ENCODE measurements at places on chromosomes 6 and 20.

GRCh38 chr6:12557765-12558164 is 158.8 kb upstream of the PHACTR1 start:
- DNase-seq: no peak

DNA sequence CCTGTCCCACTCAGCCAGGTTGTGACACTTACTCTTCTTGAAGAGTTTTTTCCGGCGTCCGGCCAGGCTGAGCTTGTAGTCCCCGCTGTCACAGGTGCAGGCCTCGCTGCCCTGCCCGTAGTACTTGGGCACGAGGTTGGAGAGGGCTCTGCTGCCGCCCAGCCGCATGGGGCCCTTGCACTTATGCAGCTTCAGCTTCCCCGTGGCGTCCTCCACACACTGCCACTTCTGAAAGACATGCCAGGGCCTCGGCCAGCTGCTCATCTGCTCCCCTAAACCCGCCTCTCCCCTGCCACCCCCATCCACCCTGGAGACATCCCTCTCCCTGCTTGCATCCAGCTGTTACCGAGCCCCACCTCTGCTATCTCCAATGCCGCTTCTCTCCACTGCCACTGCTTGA is 113.1 kb downstream of the SULF2 start:
- no peak for DNase-seq

GRCh38 chr6:84588697-84589080 is 175.7 kb downstream of the TBX18 start:
- no peak for DNase-seq

DNA sequence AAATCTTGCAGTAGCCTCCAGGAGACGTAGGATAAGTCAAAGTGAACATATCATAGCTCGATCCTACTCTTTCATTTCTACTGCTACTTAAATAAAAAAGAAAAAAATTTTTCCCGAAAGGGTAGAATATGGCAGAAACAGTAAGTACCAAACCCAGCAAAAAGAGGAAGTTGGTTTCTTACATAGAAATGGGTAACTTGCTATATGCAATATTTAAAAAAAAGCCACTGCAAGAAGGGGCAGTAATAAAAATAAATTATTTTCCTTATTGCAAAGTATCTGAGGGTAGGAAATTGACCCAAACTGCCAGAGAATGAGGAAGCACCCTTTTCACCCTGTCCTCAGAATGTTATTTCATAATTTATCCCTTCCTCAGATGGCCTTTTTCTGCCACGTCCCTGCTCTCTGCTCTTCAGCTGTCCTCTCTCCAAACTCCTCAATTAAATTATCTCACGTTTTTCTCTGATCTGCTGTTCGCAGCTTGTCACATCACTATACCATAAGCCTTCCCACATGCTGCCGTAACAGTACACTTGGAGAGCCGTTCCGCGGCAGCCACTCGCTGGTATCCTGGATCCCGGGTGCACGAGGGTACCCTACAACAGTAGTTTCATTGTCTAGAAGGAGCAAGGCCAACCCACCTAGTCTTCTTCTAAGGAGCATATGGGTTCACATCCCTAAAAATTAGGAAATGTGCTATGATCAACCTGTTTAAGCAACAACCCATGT is 149.6 kb downstream of the BACH2 start:
- DNase-seq: no peak

DNA sequence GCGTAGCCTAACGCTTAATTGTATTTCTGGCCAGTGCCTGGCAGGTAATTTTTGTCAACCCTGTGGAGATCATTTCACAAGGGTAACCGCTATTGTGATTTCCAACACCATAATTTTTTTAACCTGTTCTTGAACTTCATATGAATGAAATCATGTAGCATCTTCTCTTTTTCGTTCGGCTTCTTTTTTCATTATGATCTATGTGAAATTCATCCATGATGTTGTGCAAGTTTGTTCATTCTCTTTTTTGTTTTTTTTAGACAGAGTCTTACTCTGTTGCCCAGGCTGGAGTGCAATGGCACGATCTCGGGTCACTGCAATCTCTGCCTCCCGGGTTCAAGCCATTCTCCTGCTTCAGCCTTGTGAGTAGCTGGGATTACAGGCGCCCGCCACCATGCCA is 42.5 kb upstream of the TGM3 start:
- DNase-seq: no peak

DNA sequence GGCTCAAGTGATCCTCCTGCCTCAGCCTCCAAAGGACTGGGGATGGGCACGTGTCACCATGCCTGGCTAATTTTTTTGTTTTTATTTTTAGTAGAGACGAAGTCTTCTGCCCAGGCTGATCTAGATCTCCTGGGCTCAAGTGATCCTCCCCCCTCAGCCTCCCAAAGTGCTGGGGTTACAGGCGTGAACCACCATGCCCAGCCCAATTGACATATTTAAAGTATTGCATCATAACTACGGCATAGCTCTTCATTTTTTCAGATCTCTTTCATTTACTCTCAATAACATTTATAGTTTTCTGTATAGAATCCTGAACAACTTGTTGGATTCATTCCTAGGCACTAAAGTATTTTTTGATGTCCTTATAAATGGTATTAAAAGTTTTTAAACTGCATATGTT is 13.0 kb downstream of the SERPINB1 start:
- DNase-seq: no peak

DNA sequence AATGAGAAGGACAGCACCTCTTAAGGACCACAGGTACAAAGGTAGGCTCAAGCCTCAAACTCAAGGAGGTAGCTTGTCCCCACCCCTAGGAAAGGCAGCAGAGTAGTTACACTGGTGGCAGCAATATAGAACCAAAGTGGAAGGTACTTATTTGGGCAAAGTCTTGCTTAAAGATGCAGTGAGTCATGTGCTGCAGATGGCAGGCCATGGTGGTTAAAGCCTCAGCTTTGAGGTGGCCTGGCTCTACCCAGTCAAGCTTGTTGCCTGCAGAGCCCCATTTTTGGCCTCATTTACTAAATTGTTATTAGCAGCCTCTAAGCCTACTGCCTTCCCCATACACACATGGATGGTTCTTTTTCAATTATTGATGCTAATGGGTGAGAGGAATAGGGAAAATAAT is 146.0 kb downstream of the ELOVL4 start:
- DNase-seq: no peak

- no peak for DNase-seq
These were observed 65.1 kb downstream of the CGA start for GRCh38 chr6:87029711-87030314.

DNA sequence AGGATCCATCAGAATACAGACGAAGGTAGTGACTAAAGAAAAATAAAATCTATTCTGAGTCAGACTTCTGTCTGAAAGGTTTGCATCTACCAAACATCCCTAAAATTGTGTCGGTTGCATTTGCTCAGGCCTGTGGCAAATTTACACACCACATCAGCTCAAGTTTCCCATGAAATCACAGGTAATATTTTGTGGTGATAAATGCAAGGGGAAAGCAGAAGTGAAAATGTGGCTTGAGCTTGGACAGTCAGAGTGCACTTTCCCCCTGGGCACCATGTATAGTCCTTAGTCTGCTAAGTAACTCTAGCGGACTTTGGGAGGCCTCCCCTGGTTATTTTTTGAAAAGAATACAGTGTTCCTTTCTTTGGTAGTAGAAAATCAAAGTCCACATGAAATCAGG is 159.1 kb downstream of the PKHD1 start:
- DNase-seq: no peak

DNA sequence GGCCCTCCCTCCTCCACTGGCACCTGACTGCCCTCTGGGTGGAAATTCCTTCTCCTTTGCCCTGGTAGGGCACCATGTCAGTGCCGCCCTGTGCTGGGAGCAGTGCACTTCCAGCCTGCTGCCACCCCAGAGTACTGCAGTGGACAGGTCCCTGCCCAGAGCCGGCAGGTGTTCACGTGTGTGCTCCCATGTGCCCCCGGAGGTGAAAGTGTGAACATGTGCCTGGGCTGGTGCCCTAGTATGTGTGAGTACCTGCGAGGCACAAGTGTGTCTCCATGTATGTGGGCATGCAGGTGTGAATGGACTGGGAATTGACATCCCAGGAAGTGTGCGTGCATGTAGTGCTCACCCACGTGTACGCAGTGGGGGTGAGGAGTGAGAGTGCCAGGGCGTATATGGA is 29.4 kb downstream of the SDCBP2 start:
- no peak for DNase-seq

GRCh38 chr6:878179-878578 is 185.2 kb upstream of the EXOC2 start:
- no peak for DNase-seq

- DNase-seq: no peak
These were observed 40.4 kb upstream of the MCUR1 start for GRCh38 chr6:13854716-13855250.

DNA sequence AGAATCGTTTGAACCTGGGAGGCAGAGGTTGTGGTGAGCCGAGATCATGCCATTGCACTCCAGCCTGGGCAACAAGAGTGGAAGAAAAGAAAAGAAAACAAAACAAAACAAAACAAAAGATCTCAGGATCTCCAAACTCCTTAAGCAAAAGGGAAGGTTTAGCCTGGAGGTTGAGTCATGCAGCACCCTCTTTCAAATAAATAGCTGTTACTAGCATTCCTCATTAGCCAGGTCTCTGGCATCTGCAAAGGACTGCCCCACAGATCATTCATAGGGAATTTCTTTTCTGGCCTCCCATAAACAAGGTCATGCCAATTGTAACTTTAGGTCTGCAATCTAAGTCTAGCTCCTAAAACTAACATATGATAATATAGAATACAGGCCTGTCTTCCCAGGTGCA is 37.2 kb downstream of the EDN1 start:
- no peak for DNase-seq

DNA sequence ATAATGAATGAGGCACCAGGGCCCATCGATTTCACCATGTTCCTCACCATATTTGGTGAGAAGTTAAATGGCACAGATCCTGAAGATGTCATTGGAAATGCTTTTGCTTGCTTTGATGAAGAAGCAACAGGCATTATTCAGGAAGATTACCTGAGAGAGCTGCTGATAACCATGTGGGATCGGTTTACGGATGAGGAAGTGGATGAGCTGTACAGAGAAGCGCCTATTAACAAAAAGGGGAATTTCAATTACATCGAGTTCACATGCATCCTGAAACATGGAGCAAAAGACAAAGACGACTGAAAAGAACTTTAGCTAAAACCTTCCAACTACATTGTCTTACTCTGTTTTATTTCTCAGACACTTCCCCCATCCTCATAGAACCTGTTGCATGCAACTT is 21.6 kb upstream of the ZBTB22 start:
- no peak for DNase-seq

- peak; percentile 78 for DNase-seq
These were observed 2.2 kb upstream of the TUBB2B start for GRCh38 chr6:3229566-3230178.

DNA sequence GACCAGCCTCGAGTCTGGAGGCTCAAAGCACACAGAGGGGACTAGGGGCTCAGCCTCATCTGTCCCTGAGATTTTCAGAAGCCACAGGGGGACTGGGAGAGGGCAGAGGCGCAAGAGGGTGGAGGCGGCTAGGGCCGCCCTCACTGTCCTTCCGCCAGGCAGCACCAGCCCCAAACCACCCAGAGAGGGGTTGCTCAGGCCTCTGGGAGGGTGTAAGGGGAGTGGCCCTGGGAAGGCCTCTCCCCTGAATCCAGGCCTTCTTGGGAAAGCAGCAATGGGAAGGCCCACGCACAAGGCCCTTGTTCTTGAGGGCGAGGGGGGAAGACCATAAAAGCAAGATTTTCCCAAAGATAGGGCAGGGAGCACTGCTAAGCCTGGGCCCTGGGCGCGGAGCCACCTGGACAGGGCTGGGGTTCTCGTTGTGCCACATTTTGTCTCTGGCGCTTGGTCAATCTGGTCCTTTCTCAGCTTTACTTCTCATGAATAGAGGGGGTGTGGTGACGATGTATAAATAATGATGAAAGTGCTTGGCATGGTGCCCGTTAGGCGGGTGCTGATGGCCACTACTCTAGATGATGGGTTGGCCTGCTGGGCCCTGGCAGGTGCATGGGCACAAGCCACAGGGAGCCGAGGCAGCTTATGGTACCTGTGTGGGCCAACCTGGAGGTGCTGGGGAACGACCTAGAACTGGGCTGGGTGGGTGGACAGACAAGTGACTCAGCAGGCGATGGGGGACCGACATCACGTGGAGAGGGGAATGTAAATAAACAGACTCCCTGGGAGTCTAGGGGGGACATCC is 4.8 kb downstream of the SAMD10 start:
- DNase-seq: no peak

GRCh38 chr20:5316188-5317158 is at the start of gene PROKR2:
Gene PROKR2 (minus strand): TSS chr20:5316954. CDS start chr20:5314369, 2,585 bp downstream.
- DNase-seq: no peak

DNA sequence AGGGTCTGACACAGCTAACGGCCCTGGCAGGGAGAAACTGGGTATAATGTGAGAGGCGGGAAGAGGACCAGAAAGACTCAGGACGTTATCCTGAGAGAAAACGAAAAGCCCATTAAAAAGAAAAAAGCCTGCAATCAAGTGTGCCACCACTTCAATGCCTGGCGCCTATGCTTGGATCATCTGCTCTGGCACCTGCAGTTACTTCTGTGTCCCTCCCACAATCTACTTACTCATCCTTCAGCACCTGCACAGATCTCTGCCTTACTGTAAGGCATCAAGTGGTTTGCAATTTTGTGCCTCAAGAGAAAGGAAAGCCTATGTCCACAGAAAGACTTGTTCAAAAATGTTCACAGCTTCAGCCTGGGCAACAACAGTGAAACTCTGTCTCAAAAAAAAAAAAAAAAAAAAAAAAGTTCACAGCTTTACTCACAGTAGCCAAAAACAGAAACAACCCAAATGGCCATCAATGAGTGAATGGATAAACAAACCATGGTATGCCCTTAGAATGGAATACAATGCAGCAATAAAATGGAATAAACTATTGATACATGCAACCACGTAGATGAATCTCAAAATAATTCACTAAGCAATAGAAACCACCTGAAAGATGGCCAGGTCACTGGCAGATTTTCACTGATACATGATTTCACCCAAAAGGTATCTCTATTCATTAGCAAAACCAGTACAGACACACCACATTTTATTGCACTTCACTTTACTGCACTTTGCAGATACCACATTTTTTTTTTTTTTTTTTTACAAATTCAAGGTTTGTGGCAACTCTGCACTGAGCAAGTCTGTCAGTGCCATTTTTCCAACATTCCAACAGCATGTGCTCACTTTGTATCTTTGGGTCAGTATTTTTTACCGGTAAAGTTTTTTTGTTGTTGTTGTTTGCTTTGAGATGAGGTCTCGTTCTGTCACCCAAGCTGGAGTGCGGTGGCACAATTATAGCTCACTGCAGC is 48.6 kb downstream of the ABHD12 start:
- peak; percentile 18 for DNase-seq

DNA sequence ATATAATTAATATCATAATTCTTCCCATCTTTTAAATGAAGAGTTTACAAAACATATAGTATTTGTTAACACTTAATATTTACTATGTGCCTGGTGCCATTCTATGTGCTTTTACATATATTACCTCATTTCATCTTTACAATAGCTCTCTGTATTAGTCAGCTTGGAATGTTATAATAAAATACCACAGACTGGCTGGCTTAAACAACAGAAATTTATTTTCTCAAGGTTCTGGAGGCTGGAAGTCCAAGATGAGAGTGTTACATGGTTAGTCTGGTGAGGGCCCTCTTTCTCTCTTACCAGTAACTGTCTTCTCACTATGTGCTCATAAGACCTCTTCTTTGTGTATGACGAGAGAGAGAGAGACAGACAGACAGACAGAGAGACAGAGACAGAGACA is 110.2 kb downstream of the NKAIN2 start:
- no peak for DNase-seq

All from NCI-H187 (cell line).